Activated naive CD8-positive, alpha-beta T cell treated with anti-CD3 and anti-CD28 coated beads, Interleukin-2, amount 50 U/mL, for 16 hours (primary cell): ENCODE measurements at places on chromosomes 1 and 21.

- no peak for DNase-seq
Observed at GRCh38 chr1:1971688-1972087, 31.9 kb downstream of the CFAP74 start.

- peak; percentile 41 for DNase-seq
Observed at GRCh38 chr1:244970236-244970743, 105.9 kb upstream of the HNRNPU start.

- no peak for DNase-seq
Observed at GRCh38 chr1:175034775-175035174, 11.6 kb upstream of the MRPS14 start.

DNA sequence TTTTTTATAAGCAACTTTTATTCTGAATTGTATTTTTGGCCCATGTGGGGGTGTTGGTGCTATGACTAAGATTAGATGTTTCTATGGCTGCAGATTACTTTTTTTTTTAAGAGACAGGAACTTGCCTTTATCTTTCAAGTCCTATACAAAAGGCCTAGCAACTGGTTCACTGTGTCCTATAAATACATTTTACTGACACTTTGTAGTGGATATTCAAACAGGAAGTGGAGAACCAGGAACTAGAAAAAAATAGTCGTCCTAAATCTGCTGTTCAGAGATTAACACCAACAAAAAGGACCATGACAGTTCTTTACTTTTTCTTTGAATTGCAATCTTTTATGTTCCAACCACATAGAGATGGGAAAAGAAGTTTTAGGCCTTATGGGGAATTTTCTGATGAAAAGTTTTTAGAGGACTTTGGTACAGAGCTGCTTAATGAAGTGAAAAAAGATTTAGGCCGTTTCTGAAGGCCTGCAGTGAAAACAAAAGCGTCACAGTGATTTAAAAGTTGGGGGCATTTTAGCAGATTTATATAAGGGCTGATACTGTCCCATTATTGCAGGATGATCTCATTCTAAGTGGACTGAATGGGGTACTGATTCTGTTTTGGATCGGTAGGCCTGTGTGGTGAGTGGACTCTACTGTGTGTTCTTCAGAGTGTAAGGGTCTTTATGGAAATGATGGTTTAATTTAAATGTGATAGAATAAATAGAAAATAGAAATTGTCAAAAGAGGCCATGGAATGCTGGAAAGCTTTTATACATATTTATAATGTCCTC is 136.4 kb upstream of the DEPDC1 start:
- no peak for DNase-seq

GRCh38 chr1:85351202-85351828 is 74.9 kb upstream of the BCL10 start:
- DNase-seq: no peak
